Skeletal muscle cell (primary cell): ENCODE measurements at places on chromosomes 13 and 19.

GRCh38 chr19:55384131-55384919 is at the start of gene TMEM238:
Gene TMEM238, minus strand, starts transcription at chr19:55384292. Its CDS starts 33 bp downstream, at chr19:55384259.
- no peak for DNase-seq

DNA sequence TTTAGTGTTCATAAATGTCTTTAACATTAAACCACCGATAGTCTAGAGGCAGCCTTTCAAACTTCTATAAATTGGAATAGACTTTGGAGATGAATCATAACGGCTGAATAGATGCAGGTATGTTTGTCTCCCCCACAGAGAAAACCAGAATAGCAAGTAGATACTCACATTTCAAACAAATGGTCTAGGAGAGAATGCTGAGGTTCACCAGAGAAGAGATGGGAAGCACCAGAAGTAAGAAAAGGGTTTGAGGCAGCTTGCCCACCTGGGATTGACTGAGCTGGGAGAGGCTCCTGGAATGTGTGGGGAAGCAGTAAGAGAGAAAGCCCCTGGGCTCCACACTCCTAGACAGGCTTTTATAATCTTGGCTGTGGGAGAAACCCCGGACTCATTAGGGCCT is 6.4 kb downstream of the IGFL3 start:
- DNase-seq, result no peak

- peak; percentile 88 for DNase-seq
Measured at GRCh38 chr19:49502866-49503581, 6.8 kb downstream of the RPS11 start.

GRCh38 chr13:34749046-34749445 is 193.0 kb upstream of the NBEA start:
- no peak for DNase-seq

DNA sequence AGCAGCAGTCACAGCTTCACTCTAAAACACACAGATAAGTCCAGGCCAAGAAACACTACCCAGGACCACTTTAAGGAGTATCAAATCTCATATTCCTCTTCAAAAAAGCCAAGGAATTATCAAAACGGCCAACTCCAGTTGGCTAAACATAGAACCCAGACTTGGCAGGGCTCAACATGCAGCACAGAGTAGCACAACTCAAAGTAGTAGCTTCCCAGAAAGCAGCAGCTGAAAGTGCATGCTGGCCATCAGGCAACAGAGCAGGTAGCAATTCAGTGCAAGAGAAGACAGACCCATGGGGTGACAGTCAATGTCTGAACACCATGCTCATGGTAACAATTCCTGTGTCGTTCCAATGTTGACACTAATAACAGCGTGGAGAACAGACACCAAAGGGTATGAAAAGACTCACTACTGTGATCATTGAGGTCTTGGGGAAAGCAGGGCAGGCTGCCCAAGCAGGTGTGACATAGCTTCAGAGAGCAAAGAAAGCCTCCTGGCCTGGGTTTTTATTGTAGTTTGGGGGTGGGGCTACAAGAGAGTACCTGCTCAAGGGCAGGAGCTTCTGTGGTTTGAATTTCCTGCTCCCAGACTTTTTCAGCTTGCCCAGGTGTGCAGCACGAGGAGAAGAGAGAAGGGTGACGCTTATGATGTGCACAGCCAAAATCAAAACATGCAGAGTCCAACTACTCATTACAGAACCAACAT is 6.2 kb downstream of the ZNF709 start:
- no peak for DNase-seq

DNA sequence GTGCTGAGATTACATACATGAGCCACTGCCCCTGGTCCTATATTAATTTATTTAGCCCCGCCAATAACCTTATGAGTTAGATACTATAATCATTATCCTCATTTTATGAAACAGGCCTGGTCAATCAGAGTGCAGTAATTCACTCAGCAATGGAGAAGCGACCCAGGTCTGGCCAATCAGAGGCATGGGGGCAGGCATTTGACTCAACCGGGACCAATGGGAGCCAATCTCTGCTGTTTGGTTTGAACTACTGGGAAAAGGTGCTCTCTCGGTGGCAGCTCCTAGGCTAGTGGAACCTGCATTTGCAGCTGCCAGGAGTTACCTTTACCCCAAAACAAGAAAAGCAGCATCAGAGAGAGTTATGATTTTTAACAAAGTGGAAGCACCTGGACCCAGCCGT is 6.6 kb downstream of the SIRT2 start:
- DNase-seq, result no peak

DNA sequence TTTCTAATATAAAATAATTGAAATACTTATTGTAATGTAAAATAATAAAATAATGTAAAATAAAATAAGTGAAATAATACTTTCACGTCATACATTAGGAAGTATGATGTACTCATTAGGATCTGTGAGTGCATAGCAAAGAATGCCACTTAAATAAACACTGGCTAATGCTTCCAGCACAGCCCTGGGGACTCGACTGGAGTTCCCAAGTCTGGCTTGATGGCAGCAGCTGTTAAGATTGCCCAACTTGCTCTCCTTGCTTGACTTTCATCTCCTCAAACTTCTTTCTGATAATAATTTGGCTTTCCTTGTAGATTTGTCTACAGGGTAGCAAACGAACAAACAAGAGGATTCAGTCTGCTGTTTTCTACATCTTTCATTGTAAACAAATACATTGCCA is 191.9 kb downstream of the COG6 start:
- DNase-seq, result no peak

GRCh38 chr19:49546825-49547565 is 19.2 kb downstream of the RCN3 start:
- DNase-seq, result peak; percentile 69

GRCh38 chr19:1249298-1249989 is 1.1 kb downstream of the MIDN start:
- peak; percentile 84 for DNase-seq

DNA sequence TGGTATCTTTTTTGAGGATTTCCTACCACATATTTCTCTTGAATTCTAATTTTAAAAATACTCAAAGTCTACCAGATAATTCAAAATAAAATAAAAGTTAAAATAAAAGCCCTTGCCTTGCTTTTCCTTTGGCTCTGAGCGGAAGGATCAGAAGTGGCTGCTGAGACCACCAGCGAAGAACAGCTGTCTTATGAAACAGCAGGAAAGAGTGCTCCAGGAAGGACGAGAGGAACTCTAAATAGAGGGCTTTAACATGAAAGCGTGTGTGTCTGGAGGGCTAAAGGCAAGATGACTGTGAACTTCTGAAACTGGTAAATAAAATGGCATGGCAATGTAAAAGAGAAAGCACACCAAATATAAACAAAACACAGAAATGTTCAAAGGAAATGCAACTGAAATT is 521.5 kb upstream of the SPRY2 start:
- DNase-seq, result no peak

DNA sequence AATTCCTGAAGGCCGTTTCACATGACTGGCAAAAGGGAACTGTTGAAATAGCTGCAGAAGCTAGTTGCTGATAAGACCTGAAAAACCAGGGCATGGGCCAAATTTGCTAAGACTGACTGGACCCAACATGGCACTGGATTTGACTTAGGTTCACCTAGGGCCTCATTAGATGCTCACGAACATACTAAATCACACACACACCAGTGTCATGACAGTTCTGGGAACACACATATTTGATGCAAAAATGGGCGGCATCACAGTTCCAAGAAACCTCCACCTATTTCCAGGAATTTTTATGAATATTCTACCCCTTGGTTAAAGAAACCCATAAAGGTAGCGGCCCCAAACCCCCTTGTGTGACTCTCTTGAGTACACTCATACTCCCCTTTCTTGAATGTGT is 99.6 kb upstream of the OBI1 start:
- no peak for DNase-seq

- no peak for DNase-seq
Measured at GRCh38 chr19:34960940-34961679, 2.9 kb downstream of the ZNF792 start.

DNA sequence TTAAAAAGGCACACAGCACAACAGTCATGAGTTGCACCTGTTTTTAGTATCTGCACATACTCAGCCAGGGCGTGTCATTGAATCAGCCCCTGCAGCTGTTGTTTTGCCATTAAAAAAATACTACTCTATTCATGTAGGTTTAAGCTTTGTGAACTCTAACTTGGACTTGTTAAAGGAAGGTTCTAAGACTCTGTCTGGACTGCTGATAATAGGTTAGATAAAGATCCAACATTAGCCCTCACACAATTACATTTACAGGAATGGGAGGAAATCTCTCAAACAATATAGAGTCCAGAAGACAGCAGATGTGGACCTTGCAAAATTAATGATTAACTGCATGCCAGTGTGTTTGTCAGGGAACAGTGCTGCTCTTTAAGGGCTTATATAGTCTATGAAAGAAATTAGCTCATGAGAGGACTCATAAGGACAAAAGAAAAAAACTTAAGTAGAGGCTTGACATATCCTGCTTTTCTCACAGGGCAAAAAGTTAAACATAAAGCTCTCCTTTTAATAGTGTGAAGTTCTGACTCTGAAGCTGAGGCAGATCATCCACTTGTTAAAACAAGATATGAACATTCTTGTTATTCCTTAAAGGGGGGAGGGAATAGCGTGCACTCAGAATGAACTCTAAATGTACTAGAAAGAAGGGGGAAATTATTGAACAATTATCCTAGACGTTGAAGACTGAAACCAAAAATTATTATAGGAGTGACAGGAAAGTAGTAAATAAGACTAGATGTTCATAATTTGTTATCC is 243.6 kb downstream of the NDFIP2 start:
- DNase-seq, result peak; percentile 47

GRCh38 chr13:78679329-78679728 is 20.4 kb upstream of the OBI1 start:
- no peak for DNase-seq

- no peak for DNase-seq
Measured at GRCh38 chr19:609004-609346, 19.3 kb downstream of the HCN2 start.
